ENCODE measurements at places on chromosomes 5 and 9. TPM values are rescaled to one million over a fixed set of nuclear protein-coding genes. Genes with fewer than 3 reads are reported as not detected.

The AMBP gene
- not detected for polyA plus RNA-seq

The GCNT4 gene
- polyA plus RNA-seq = not detected

The PLK2 gene
- polyA plus RNA-seq = 2.0 TPM

- no peak for DNase-seq
Measured at GRCh38 chr9:137301081-137301947, 757 bp downstream of the NRARP start.

DNA sequence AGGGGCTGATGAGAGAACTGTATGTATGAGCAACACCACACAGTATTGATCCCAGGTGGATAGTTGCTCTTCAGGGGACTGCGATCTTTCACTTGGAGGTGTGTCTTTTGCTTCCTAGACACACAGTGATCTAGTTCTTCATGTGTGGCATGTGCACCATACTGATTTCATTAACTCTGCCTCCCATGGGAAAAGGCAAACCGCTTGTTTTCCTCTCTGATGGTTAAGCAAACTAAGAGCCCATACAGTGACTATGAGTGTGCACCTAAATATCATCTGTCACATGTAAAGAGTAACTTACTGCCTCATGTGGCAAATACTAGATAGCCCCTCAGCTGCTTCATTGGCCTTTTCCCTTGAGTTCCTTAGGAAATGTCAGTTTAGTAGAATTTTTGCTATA is 147.3 kb downstream of the TLE4 start:
- no peak for DNase-seq

DNA sequence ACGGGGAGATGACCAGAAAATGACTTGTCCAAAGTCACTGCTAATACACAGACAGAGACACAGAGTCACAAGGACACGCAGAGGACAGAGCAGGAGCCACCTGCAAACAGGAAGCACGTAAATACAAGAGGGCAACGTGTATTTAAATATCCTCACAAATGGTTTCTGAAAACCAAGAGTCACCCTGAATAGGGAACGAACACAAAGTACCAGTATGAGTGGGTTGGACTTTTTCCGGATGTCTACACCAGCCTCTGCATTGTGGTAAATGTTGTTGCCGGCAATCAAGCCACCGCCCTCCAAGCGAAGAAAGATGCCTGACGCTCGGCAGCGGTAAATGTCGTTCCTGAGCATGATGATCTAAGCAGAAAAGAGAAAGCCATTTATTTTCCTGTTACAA is 44.5 kb downstream of the FBXO10 start:
- peak; percentile 79 for DNase-seq

GRCh38 chr5:6902597-6902996 is 189.4 kb downstream of the TENT4A start:
- no peak for DNase-seq

Data from GM12878 (cell line).